Osteoblast (primary cell): ENCODE measurements at places on chromosomes 3 and 15.

DNA sequence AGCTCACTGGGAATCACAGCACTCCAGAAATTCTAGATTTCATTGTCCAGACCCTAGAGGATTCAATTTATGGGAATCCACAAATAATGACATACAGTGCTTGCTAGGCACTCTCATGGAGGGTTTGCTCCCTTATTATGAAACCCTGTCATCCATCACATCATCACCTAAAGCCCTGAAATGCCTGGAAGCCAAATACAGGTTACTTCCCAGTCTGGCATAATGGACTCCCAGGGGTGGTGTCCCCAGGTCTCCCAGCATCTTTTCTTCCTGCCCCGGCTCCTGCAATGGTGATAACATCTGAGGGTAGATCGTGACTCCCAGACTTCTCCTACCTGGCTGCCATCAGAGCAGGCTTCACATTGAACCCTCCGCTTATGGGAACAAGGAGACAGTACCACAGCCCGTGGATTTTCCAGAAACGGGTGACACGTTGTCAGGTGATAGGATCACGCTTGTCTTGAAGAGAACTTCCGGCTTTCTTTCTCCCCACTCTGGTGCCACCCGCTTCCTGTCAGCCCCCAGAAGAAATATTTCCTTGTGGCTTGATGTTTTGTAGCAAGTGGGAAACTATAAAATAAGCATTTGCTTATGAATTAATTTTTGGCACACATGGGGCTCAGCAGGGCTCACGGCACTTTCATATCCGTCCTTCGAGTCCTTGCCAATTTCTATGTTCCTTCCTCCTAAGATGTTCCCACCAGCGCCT lies 238.7 kb upstream of the BHLHE40 start:
- DNase-seq, result no peak

GRCh38 chr3:16509721-16510619 lies 3.5 kb downstream of the RFTN1 start:
- DNase-seq, result no peak

- DNase-seq, result peak; percentile 8
Measured at GRCh38 chr15:101648356-101648755, 3.8 kb downstream of the TM2D3 start.

DNA sequence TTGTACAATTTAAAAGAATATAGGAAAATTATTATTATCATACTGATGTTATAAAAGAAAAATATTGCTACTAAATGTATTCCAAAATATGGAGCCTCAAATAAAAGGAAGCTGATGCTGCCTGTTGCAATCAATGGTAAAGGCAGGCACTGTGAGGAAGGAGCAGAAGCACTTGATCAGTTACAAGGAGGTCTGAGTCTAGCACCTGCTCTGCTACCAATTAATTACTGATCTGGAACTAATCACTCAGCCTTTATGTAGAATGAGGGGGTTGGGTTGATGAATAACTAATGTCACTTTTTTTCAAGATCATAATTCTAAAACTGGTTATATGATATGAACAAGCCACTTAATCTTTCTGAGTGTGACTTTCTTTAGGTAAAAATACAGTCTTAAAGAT lies 5.5 kb downstream of the ADGRG7 start:
- no peak for DNase-seq

- DNase-seq, result peak; percentile 73
Measured at GRCh38 chr15:74724570-74725224, 631 bp downstream of the CYP1A1 start.

- no peak for DNase-seq
Measured at GRCh38 chr3:77489216-77489615, 449.3 kb downstream of the ROBO2 start.

DNA sequence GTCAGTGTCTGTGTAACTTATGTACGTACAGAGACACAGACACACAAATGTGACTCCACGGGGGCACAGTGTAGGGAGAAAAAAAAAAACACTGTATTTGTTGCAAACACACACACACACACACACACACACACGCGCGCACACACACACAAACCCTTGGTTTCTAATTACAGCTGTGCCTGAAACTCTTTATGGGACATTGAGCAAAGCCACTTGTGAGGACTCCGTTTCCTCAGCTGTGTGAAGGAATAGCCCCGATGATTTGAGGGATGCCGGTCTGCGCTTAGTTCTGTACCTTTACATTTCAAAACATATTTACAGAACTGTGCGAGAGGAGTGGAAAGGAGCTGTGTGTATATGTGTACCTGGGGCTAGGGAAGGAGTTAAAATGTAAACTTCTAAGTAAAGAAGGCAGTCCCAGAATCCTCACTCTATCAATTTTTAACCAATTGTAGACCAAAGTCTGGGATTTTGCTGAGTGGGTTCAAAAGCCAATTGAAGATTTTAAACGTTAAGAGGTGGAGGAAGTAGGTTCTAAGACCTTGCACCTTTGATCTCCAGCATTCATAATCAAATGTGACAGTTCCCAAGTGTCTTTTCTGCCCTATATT lies 5.3 kb upstream of the BCL6 start:
- DNase-seq, result no peak

GRCh38 chr15:37595426-37595970 lies 338.9 kb upstream of the TMCO5A start:
- DNase-seq, result no peak

- no peak for DNase-seq
Measured at GRCh38 chr3:146894406-146894805, 289.3 kb upstream of the PLSCR5 start.

DNA sequence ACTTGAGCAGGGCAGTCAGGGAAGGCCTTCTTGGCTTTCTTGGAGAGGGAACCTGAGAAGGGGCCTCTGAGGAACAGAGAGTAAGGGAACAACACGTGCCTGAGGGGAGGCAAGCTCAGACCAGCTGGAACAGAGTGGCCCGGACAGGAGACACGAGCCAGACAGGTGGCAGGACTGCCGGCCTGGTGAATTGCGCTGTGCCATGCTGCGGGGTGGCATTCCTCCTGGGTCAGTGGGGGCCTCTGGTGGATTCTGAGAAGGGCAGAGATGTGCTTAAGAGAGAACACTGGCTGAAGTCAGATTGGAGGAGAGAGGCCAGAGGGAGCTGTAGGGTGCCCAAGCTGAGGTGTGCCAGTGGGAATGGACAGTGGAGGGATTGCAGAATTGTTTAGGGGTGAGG lies 4.9 kb downstream of the CHAC1 start:
- DNase-seq, result no peak

DNA sequence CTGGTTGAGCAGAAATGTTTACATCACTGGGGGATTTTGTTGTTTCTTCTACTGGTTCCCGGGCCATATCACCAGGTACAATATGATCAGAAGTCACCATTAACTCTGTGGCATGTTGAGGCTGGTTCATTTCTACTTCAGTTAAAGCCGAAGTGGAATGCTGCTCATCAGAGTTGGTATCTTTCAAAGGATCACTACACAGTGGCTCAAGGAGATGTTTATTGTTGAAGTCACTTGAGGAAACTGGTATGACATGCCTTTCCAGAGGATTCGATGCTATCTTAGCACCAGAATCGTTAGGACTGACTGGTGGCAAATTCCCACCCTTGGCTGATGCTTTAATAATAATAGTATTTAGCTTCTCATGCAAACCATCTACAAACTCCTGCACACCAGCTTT lies 49.9 kb downstream of the TASOR start:
- no peak for DNase-seq

GRCh38 chr3:8359133-8359532 lies 142.5 kb upstream of the LMCD1 start:
- no peak for DNase-seq

GRCh38 chr3:143090486-143090885 lies 29.1 kb upstream of the CHST2 start:
- no peak for DNase-seq

- no peak for DNase-seq
Measured at GRCh38 chr3:154040283-154040682, 80.9 kb upstream of the ARHGEF26 start.

GRCh38 chr3:66998904-66999235 lies 763 bp downstream of the KBTBD8 start:
- no peak for DNase-seq

GRCh38 chr3:28940530-28940929 lies 340.3 kb upstream of the RBMS3 start:
- peak; percentile 88 for DNase-seq

- DNase-seq, result no peak
Measured at GRCh38 chr15:81394603-81395002, 20.6 kb upstream of the TMC3 start.

GRCh38 chr3:191290311-191291025 lies 38.7 kb upstream of the CCDC50 start:
- no peak for DNase-seq

GRCh38 chr3:33081812-33082211 lies 15.1 kb downstream of the GLB1 start:
- DNase-seq, result no peak

GRCh38 chr3:128496602-128497304 lies 3.8 kb upstream of the GATA2 start:
- peak; percentile 94 for DNase-seq
